Stimulated activated CD4-positive, alpha-beta T cell treated with anti-CD3 and anti-CD28 coated beads, Interleukin-15, amount 100 ng/mL, for 1 hour (primary cell): ENCODE measurements at places on chromosomes 2 and 18.

DNA sequence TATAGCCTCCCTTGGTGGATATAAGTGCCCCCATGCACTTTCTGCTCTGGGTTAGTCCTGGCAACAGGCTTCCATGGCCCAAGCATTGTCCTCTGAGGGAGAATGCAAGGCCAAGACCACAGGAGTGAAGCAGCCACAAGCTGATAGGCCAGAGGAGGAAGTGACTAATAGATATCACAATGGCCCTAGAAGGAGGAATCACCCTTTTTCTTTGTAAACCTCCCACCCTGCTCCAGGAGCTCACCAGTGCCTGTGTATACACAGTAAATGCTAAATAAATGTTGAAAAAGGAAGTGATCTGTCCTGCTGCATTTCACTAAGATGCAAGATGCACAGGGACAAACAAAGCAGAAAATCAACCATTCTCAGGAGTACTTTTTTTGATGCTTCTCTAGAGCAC lies 49.7 kb upstream of the ABCA12 start:
- no peak for DNase-seq

- DNase-seq: no peak
Measured at GRCh38 chr2:1990724-1991123, 246.4 kb upstream of the PXDN start.

DNA sequence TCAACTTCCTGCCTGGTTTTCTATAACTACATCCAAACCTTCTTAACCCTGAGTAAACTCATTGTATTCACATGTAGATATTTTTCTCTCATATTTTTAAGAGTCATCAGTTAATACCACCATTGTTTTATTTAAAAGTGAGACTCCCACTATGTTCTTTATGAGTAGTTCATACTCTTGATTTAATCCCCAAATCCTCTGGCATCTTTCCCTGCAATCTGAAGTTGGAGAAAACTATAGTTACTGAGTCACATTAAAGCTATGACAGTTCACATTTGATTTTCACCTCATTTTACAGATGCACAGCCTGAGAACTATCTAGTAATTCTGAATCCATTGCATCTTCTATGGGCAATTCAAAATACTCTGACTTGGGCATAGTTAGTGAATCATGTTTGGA lies 1358.7 kb upstream of the NRXN1 start:
- no peak for DNase-seq

- no peak for DNase-seq
Measured at GRCh38 chr18:74631623-74632350, 34.1 kb downstream of the ZNF407 start.

- DNase-seq: no peak
Measured at GRCh38 chr2:222671259-222672067, at the start of gene MOGAT1. Gene MOGAT1, plus strand, starts transcription at chr2:222671658. Its CDS starts 128 bp downstream, at chr2:222671786.

- DNase-seq: no peak
Measured at GRCh38 chr18:3710712-3711301, 260.8 kb downstream of the TGIF1 start.

DNA sequence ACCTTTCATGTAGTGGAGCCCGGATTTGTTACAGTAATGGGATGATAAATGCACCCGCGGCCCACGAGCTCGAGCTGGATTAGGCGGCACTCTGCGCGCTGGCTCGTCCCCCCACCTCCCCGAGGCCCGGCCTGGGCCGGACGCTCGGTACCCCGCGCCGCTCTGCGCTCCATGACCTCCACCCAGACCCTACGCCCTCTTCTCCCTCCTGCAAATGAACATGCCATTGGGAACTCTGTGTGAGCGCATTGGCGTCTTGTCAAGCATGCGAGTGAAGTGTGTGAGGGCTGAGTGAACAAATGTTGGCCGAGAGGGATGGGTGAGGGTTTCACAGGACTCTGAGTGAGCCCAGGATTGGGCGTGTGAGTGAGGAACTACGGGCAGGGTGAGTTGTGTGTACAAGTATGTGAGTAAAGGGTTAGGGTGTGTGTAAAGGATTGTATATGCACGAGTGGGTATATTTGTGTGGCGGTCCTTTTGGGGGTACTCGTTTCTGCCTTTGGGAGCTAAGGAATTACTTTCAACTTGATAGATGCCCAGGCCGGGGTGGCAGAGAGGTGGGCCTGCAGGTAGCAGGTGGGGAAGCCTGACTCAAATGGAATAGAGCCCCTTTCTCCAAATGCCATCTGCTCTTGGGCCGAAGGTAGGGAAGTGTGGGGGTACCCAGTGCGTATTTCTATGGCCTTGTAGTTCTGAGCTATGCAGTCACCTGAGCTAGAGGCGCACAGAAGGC lies 2.9 kb upstream of the EN1 start:
- no peak for DNase-seq
